Astrocyte of the spinal cord (primary cell): ENCODE measurements at places on chromosomes 1 and 21.

DNA sequence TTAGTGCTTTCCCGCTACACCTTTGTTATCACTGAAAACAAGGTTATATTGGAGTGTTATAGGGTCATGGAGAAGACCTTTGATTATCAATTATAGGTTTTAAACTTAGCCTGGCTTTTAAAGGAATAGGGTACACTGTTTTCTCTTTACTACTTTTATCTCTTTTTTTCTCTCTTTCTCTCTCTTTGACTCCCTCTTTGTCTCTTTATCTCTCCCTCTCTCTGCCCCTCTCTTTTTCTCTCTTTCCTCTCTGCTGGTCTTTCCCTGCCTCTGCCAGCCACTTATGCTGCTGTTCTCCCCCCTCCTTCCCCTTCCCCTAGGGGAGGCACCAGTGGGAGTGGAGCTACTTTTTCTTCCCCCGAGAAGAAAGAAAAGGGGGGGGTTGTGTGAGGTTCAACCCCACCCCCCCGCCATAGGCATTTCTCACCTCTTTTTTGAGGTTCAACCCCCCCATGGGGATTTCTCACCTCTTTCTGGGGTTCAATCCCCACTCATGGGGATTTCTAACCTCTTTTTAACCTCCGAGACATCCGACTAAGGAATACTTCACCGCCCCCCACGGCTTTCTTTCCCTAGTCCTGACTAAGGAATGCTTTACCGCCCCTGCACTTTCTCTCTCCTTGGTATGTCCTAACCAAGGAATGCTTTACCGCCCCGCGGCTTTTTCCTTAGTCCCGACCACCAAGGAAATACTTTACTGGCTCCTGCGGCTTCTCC lies 17.2 kb upstream of the ZBTB8B start:
- DNase-seq, result peak; percentile 74

DNA sequence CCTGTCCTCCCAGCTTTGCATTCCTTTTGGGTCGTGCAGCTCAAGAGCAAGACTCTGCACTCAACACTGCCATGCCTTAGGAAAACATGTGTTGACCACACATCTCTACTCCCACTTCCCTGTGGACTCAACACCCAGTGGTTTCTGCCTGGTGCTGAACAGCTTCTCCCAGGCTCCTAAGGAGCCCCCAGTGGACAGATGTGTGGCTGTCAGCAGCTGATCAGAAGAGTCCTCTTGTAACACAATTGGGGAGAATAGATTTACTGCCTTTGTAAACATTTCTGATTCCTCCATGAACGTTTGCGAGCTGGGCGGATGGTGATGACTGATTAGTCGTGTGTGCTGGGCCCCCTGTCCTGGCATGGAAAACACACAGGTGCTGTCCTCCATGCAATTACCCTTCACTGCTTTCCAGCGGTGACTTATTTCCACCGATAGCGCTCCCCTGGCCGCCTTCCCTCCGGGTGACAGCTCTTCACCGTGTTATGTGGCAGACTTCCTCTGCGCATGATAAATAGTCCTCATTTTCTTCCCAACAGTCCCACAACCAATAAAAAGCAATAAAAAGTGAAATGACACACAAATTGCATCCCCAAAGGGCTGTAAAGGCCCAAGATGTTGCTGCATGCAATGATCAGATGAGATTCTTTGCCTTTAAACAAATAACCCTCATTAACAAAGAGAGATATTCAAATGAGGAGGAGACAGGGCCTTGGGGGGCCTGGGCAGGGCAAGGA lies 249.4 kb upstream of the AJAP1 start:
- no peak for DNase-seq

DNA sequence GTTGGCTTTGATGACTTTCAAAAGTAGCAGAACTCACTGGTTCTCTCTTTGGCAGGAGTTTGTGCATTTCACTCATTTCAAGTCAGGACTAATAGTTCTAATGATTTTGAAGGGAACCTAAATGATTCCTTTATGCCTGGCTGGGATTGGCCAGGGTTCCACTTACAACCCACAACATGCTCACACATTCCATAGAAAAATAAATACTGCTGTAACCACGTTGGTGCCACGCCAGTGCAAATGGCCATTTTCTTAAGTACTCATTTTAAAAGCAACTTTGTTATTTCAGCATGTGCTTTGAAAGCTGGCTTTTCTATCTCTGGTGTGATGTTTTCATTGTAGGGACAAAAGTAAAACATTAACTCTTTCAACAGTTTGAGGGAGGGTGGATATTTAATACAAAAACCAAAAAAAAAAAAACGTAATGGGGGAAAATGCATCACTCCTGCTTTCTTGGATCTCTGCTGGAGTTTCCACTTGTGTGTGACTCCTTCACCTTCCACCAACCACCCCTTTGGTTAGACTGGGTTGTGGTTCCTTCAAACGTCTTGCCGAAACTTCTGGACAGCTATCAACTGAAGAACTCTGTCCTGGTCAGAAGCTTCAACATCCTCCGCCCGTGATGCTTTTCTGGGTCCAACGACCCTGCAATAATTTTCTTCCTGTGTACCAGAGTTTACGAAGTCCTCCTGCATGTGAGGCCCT lies 300.4 kb upstream of the RUNX1 start:
- peak; percentile 77 for DNase-seq

- DNase-seq, result no peak
These were observed 285.0 kb upstream of the NFIA start for GRCh38 chr1:60797351-60797750.

DNA sequence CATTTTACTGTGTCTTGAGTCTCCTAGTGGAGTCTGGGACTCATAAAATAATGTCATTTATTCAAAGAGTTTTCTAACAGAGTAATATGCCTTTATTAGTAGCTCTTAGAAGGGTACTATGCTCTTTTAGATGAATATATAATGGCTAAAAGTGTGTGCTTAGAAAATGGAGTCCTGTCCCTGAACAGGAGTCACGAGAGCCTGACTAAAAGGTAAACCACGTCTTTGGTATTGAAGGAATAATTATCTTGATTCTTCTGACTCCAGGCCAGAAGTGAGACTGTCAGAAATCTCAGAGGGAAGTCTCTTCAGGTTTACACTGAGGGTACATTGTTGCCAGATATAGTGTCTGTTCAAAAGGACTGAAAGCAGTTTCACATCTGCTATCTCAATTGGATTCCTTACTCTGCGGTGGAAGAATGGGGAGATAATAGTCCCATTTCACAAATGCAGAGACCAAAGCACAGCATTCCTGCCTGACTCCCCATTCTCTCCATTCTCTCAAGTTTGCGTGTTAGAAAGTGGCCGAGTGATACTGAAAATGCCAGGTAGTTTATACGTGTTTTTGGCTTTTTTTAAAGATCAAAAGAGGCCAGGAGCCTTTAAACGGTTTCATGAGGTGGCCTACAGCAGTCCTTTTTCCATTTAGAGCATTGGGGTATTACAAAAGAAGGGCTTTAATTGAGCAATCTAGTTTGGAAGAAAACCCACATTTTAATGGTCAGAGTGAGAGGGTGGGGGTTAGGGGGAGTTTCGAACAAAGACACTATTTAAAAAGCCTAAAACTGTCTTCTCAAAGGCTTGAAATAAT lies 176.6 kb downstream of the VPS13D start:
- DNase-seq, result peak; percentile 26

DNA sequence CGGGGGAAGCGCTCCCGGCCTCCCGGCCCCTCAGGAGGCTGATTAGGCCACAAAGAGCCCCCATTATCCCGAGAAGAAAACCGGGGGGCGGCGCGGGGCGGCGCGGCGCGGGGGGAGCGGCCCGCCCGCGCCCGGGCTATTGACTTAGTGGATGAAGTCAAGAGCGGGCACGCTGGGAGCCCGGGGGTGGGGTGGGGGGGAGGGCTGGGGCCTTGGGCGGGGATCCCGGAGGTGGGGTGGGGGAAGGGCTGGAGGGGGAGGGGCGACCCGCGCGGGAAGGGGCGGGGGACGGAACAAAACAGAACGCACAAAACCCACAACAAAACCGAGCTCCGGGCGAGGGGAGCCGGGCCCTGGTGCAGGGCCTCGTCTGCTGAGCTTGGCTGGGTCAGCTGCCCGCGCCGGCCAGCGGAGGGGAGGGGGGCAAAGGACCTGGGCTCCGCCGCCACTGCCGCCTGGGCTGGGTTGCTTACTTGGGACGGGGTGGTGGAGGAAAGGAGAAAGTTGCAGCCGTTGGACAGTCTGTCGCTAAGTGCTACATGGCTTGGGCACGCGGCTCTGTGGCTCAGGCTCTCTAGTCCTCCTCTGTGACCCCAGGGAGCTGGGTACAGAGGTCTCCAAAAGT lies 16.3 kb downstream of the PAX7 start:
- no peak for DNase-seq

DNA sequence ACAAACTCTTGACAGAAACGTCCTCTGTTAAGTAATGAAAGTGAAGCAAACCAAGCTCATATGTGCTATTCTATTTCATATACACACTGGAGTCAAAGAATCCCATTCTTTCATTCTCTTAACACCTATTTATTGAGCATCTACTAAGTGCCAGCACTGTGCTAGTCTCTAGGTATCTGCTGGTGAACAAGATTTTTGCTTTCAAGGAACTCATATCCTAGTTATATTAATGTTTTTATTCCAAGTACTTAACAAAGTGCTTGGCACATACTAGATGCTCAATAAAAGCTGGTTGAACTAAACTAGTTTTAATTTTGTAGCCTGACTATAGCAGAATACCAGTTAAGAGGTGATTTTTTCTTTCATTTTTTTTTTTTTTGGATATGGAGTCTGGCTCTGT lies 3.6 kb upstream of the RNF2 start:
- no peak for DNase-seq

DNA sequence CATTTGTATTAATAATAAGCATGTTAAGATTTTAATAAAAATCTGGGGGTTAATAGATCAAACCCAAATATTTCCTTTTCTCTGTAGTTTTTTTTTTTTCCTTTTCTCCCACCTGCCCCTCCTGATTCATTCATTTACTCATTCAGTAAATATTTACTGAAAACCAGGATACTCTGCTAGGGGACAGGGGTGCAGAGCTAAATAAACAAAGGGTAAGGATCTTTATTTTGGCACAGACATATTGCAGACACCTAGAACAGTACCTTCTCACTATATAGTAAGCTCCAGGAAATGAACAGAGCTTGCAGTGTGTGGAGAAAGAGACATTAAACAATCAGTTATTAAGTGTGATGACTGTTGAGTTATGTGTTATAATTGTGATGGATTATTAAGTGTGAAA lies 60.9 kb downstream of the AK5 start:
- no peak for DNase-seq

DNA sequence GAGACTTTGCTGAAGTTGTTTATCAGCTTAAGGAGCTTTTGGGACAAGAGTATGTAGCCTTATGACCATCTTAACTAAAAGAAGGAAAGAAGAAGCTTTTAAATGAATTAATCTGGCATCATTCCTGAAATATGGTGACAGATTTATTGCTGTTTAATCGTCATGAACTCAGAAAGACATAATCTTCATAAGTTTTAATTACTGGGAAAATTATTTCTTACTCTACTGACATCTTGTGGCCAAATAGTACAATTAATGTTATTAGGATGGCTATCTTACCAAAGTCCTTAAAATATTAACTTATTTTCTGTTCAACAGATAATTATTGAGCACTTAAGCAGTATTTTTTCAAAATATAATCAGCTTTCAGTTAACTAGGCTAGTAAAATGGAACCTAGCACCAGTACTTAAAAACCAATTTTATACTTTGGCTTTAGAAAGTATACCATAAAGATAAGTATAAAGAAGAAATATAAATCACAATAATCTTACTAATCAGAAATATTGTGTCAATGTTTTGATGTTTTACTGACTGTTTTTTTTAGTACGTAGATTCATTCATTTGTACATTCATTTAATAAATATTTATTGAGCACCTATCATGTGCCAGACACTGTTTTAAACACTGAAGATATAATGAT lies 34.7 kb upstream of the GPR25 start:
- DNase-seq, result peak; percentile 32
